Tibial artery (tissue), 4 donors: ENCODE measurements at places on chromosomes 4 and X.

DNA sequence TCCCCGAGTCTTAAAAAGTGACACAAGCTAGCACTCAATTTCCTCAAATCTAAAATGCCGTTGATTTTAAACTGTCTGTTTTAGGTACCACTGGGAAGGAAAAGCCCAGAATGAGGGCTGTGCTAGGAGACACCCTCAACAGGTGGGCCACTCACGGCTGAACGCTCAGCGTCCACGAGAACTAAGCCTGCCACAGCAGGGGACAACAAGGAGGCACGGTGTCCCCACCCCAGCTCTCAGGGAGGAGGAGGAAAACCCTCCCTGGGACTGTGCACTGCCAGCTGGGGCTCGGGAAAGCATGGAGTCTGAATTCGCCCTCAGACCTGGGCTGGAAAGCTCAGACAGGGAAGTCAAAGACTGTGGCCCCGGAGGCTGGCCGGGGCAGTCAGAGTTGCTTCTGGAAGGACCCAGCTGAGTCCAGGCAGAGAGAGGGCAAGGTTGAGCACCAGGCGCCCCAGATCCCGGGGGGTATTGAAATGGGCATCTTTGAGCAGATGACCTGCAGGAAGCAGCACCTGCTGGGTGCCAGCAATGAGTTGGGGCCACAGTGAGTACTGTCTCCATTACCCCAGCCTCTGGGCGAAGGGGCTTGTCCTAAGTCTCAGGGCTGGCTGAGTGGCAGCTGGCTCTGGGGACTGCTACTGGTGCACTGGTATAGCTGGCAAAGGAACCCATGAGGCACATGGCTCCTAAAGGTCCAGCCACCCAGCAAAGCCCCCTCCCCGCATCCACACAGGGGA, 769 bp upstream of the CPZ start:
- DNase-seq, result no peak

DNA sequence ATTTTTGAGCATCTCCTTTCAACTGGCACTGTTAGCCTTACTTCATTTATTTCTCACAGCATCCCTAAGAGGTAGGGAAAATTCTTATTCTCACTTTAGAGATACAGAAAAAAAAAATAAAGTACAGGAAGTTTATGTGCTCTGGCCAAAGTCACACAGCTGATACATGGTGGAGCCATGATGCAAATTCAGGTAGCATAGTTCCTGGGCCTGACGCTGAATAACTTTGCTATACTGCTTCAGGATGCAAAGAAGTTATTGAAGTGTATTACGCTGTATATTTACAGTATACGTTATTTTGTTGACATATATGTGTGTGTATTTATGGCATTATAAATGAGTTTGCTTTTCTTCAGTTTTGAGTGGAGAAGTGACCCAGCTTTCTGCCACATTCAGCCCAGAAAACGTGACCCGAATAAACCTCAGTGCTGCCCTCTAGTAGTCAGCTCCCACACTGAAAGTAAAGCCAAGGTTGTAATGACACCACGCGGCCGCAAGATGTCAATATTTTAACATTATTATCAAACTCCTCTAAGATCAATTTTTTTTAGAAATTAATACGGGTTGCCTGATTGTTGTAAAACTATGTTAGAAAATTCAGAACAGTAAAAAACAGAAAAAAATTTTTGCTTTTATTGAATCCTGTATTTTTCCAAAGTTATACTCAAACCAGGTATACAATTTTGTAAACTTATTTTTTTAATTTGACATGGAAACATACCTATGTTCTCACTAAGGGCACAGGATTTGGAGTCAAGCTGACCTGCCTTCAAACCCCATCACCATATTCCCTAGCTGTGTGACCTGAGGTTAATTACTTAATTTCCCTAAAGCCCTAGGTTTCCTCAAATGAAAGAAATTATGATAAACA, 3.8 kb upstream of the GUCY2F start:
- DNase-seq, result peak; percentile 60

GRCh38 chrX:27254656-27255055, 208.5 kb downstream of the PPP4R3C start:
- no peak for DNase-seq

DNA sequence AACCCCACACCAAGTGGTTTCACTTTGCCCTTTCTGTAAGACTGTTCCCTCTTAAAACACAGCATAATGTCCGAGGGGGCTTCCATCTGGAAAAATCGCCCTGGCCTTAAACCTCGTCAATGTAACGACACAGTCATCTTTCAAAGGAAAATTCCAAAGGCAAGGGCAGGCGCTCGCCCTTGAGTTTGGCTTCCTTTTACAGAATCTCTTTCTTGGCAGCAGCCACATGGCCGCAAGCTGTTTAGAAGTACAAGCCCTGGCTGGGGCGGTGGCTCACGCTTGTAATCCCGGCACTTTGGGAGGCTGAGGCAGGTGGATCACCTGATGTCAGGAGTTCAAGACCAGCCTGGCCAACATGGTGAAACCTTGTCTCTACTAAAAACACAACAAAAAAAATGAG, 27.1 kb upstream of the GRPEL1 start:
- no peak for DNase-seq

DNA sequence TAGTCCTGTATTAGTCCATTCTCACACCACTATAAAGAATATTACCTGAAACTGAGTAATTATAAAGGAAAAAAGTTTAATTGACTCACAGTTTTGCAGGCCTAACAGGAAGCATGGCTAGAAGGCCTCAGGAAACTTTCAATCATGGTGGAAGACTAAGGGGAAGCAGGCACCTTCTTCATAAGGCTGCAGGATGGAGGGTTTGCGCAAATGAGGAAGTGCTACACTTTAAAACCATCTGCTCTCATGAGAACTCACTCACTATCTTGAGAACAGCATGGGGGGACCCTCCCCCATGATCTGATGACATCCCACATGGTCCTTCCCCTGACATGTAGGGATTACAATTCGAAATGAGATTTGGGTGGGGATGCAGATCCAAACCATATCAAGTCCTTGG, 12.1 kb upstream of the MAGEA11 start:
- DNase-seq, result no peak

GRCh38 chrX:132173647-132174046, 45.6 kb downstream of the RAP2C start:
- no peak for DNase-seq

- DNase-seq, result no peak
These were observed 219.7 kb upstream of the NDST3 start for GRCh38 chr4:117814277-117815246.

GRCh38 chrX:45766981-45767501, 566.4 kb upstream of the DIPK2B start:
- no peak for DNase-seq

GRCh38 chrX:148593146-148593545, 92.7 kb downstream of the AFF2 start:
- DNase-seq, result no peak

DNA sequence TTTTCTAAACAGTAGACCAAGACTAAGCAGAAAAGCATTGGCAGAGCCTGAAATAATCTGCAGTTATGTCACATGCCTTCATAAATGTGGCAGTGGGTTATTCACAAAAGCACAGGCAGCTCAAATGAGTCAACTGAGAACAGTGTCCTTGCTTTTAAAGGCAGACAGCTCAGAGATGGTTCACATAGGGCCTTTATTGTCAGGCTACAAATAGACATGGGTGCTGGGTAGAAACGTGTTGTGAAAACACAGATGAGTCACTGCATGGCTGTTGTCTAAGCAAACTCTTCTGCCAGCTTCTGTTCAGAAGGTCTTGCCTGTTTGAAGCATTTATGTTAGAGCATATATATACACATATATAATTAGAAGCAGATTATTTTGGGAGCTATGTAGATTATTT, 118.0 kb downstream of the SLC4A4 start:
- DNase-seq, result no peak

DNA sequence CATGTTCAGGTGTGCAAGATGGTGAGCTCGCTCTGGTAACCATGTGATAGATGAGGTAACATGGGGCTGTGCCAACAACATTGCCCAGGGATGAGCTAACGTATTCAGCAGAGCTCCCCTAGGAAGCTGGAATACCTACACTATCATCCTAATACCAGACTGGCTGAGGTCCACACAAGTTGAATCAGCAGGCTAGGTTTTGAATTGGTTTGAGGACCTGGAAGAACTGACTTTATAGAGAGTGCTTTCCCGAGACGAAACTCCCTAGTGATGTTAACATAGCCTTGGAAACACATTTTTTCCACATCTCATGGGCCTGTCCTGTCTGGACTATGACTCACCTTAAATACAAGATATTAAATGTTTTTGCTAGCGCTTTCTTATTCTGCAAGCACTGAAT, 56.7 kb downstream of the IGFBP7 start:
- no peak for DNase-seq

GRCh38 chr4:137961051-137961438, 281.1 kb downstream of the SLC7A11 start:
- DNase-seq, result no peak

DNA sequence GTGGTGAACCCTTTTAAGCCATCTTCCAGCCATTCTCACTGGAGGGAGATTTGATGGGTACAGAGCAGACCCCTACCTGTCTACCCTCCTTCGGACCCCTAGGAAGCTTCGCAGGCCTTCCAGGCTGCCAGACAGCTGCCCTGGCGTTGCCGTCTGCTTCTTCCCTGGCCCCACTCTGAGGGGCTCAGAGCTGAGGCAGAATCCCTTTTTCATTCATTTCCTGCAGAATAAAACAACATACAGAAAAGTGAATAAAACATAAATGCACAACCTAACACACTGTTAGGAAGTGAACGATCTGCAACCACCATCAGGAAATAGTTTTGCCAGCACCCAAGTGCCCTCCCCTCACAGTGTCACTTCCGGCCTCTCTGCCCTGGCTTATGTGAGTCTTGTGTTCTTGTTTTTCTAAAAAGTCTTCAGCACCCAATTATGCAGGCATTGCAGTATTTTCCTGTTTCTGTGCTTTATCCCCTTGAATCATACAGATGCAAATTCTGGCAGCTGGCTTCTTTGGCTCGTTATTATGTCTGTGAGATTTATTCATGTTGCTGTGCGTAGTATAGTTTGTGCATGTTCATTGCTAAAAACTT, 5.6 kb upstream of the ADD1 start:
- DNase-seq, result peak; percentile 70

GRCh38 chr4:53905941-53906377, 158.4 kb downstream of the CHIC2 start:
- no peak for DNase-seq

- no peak for DNase-seq
These were observed 28.2 kb upstream of the NEIL3 start for GRCh38 chr4:177281351-177281909.

DNA sequence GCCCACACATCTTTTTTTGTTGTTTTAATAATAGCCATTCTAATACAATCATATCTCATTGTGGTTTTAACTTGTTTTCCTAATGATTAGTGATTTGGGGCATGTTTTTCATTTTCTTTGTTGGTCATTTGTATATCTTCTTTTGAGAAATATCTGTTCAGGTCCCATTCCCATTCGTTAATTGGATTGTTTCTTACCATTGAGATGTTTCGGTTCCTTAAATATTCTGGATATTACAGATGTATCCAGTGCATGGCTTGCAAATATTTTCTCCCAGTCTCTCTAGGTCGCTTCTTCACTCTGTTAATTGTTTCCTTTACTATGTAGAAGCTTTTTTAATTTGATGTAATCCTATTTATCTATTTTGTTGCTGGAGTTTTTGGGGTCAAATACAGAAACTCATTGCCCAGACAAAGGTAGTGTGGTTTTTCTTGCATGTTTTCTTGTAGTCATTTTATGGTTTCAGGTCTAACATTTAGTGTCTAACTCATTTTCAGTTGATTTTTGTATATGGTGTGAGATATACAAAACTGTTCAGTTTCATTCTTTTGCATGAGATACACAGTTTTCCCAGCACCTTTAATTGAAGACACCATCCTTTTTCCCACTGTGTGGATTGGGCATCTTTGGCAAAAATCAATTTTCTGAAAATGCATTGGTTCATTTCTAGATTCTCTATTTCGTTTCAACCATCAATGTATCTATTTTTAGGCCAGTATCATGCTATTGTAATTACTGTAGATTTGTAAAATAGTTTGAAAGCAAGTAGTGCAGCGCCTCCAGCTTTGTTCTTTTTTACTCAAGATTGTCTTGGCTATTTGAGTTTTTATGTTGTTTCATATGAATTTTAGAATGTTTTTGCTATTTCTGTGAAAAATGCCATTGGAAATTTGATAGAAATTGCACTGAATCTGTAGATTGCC, 195.9 kb downstream of the SCFD2 start:
- no peak for DNase-seq
